ENCODE measurements at places on chromosomes 16 and 17. TPM values are rescaled to one million over a fixed set of nuclear protein-coding genes. Genes with fewer than 3 reads are reported as not detected.

SOST gene
- not detected for total RNA-seq

TPSB2 gene
- total RNA-seq: 0.45 TPM

SMIM36 gene
- total RNA-seq: not detected

TBC1D26 gene
- not detected for total RNA-seq

ALOX15 gene
- not detected for total RNA-seq

OVCA2 gene
- 31.8 TPM for total RNA-seq

EFCAB13 gene
- total RNA-seq: 18.6 TPM

PRAC1 gene
- total RNA-seq: not detected

VMO1 gene
- not detected for total RNA-seq

ARL17B gene
- 42.4 TPM for total RNA-seq

B3GNT9 gene
- total RNA-seq: 3.0 TPM

TRPV3 gene
- total RNA-seq: 0.23 TPM

FGF11 gene
- 3.3 TPM for total RNA-seq

DNA sequence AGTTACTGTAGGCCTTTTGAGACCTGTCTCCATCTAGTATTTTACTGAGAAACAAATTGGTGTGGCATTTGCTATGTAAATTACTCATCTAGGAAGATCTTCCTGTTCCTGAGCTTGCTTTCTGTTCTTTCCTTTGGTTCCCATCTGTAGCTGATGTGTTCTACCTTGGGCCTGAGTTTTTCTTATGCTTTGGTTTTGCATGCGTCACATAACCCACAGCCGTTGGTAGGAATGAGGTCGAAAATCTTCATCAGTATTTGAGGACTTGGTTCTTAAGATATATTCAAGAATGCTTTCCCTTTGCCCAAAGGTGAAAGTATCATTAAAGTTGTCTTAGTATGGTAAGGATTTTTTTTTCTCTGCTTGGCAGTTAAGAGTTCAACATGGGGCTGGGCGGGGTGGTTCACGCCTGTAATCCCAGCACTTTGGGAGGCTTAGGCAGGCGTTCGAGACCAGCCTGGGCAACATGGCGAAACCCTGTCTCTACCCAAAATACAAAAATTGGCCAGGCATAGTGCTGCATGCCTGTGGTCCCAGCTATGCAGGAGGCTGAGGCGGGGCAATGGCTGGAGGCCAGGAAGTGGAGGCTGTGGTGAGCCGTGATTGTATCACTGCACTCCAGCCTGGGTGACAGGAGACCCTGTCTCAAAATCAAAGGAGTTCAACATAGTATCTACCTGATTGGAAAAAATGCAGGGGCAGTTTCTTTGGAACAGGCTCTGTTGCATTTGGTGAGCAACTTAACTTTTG, 28.8 kb downstream of the IST1 start:
- DNase-seq: no peak

DNA sequence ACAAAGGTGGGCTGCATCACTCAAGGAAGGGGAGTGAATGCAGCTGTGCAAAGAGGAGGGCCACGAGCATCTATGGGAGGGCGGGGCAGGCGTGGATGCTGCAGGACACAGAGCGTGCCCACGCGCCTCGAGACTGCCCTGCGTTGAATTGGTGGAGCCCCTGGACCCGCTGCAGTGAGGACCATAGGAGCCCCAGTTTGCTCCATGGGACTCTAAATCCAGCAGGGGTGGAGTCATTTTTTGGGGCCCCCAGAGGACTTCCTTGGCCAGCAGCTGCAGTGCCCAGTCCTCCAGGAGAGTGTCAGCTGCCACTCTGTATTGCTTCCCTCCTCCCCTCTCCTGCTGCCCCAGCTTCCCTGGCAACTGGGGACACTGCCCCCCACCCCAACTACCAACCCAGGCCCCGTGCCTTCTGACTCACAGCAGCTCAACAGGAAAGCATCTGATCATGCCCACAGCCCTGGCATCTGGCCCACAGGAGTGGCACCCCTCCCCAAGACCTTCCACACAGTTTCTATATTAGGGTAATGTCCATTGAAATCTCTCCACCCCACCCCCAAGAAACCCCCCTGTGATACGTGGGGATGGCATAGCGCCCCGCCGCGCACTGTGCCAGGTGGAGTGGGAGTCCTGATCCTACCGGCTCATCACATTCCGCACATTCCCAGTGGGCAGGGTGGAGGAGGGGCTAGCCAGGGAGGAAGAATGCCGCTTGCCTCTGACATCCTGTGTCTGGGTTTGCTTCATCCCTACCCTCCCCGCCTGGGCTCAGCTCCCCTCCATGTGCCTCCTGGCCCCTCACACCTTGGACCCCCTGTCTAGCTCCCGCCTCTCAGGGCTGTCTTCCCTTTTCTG, 27.8 kb upstream of the ITGA3 start:
- no peak for DNase-seq

DNA sequence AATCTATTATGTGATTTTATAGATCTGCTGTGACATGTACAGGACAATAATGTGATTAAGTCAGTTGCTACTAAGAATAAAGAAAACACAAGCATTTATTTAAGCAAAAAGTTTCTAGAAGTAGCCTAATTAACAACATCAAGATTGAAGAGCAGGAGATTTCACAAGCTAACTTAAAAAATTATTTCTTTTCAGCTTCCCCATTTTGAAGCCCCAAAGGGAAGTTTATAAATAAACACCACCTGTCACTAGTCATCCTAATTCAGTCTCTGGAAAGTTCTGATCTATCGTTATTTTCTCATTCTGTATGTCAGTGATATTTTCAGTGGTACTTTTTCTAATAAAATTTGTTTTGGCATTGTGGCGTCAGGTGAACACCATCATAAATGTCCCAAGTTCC, 8.3 kb downstream of the CAPNS2 start:
- DNase-seq: no peak

DNA sequence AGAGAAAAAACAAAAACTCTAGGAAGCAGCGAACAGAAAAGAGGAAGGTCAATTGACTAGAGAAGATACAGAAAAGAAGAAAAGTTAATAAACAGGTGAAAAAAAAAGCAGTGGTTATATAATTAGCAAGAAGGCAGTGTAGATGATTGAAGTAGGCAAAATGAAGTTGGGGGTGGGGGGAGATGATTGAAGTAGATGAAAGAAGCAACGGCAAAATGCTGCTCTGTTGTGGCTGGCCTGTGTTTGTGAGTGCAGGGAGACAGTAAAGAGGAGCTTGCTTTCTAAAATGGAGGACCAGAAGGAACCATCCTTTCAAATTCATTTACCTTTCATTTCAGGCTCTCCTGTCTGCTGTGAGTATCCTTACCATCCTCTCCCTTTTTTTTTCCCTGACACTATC, 3.6 kb downstream of the EVI2B start:
- peak; percentile 75 for DNase-seq

DNA sequence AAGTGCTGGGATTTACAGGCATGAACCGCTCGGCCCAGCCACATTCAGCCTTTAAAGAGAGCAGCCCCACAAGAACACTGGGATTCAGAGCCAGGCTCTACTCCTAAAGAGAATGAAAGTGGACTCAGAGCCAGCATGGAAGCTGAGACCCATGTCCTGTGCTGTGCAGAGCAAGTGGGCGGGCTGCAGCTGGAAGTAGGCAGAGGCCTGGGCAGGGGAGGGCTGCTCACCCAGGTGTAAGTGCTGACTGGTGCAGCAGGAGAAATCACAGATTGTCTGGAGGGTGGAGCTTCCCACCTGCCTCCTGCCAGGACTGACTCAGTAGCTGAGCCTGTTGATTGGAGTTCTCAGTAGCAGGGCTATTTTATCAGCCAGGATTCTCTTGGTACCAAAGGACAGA, 178.7 kb downstream of the KATNIP start:
- DNase-seq: no peak

- no peak for DNase-seq
Measured at GRCh38 chr17:15516150-15516549, 47.1 kb downstream of the TVP23C start.

DNA sequence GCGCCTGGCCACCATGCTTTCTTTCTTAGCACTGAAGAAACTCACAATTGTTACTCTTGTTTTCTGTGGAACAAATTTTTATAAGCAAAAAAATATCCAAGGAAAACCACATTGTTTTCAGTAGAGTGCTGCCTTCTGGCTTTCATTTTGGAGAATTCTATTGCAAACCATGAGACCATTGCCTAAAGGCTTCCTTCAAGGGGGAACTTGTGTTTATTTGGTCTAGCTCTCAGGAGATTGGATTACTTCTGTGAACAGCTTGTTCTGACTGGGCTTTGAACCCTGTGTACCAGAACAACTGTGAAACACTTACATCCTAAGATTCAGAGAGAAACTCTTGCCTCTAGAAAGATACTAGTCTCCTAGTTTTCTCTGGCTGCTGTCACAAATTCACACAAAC, 32.1 kb downstream of the TOM1L1 start:
- no peak for DNase-seq

DNA sequence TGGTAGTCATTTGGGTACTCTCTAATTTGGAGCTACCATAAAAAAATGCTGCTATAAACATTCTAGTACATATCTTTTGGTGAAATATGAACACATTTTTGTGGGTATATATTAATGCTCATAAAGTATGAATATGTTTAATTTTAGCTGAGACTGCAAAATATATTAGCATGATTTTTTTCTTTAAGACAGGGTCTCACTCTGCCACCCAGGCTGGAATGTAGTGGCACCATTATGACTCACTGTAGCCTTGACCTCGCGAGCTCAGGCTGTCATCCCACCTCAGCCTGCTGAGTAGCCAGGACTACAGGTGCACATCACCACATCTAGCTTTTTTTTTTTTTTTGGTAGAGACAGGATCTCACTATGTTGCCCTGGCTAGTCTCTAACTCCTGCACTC, 371.7 kb downstream of the SOX9 start:
- no peak for DNase-seq

GRCh38 chr16:17526956-17527937, 56.5 kb upstream of the XYLT1 start:
- DNase-seq: no peak

GRCh38 chr17:10421211-10421610, 539 bp downstream of the MYH8 start:
- DNase-seq: no peak

GRCh38 chr17:54861471-54861983, 39.1 kb upstream of the TOM1L1 start:
- DNase-seq: no peak

- DNase-seq: peak; percentile 81
Measured at GRCh38 chr16:21158208-21159110, at the start of gene LDAF1. LDAF1 (plus strand) TSS chr16:21158674; CDS start chr16:21161183, 2,509 bp downstream.

DNA sequence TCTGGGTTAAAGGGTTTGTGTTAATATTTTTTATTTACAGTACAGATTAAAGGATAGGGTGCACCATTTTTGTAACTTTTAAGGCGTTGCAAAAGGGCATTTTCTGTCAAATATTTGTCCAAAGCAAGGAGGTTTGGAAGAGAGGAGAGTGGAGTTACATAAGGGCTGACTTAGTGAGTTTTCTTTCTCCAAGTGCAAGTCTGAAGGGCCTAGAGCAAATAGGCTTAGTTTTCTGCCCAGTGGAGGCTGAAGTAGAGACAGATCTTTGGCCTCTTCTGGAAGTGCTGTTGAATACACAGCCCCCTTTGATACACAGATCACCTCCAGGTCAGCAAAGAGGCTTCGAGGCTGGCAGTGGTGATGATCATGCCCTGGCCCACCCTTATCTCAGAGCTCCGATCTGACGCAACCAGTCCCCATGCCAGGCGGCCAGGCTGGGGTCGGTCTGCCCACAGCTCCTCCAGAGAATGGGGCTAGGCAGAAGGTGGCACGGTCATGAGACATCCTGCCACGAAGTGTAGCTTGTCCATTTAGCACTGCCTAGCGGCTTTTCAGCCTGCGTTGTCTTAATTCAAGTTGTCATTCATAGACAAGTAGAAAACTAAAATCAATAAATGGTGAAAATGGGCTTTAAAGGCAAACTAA, 79.5 kb upstream of the IRX3 start:
- DNase-seq: no peak

GRCh38 chr16:78220571-78220970, 121.1 kb downstream of the WWOX start:
- DNase-seq: no peak

GRCh38 chr17:5893741-5894140, 176.4 kb upstream of the WSCD1 start:
- DNase-seq: no peak

DNA sequence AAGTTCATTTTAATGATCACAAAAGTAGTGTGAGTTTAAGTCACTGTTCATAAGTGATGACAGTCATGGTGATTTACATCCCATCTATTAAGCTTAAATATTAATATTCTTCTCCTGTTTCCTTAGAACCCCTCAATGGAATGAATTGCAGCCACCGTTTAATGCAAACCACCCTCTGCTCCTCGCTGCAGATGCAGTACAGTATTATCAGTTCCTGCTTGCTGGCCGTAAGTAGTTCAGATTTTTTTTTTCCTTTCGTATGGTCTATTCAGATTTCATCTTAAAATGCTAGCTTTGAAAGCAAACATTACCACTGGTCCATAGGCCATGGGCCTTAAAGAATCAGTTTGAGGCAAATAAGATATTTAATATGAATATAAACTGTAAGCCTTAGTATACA, 359.0 kb upstream of the TBX2 start:
- DNase-seq: no peak

- DNase-seq: peak; percentile 63
Measured at GRCh38 chr17:64028874-64029464, 8.5 kb upstream of the ICAM2 start.

GRCh38 chr17:1774390-1775176, 12.7 kb downstream of the SERPINF1 start:
- no peak for DNase-seq

DNA sequence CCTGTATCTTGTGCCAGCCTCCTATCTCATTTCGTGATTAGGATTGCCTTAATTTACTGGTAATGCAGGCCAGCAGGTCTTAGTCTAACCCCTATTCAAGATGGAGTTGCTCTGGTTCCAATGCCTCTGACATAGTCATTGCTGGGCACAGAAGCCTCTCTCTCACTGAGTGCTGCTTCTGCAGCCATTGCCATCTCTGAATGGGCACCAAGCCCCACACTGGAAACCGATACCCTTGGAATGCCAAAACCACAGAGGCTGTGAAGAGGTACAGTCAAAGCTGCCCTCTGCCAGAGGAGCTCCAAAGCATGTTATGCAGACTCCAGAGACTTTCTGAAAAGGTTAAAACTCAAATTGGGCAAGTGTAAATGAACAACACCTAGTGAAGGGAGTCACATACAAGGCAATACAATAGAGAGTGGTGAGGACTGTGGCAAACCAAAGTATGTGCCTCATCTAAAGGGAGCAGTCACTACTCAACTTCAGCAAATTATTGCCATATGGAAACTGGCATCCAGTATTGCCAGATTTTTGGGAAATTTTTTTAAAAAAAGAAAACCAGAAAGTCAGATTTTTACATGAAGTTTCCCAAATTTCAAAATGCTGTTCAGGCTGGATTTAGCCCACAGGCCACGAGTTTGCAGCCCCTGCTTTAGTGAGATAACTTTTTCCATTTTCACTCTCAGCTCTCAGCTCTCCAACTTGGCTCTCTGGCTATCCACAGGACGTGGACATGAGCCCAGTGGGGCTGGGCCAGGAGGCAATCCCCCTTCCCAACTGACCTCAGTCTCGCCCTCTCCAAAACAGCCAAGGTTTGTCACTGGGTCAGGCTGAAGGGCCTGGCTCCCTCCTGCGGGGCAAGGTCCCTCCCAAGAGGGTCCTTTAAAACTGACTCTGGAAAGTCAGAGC, 2.1 kb upstream of the MMP2 start:
- DNase-seq: no peak
